ENCODE measurements at places on chromosomes 4 and X.

DNA sequence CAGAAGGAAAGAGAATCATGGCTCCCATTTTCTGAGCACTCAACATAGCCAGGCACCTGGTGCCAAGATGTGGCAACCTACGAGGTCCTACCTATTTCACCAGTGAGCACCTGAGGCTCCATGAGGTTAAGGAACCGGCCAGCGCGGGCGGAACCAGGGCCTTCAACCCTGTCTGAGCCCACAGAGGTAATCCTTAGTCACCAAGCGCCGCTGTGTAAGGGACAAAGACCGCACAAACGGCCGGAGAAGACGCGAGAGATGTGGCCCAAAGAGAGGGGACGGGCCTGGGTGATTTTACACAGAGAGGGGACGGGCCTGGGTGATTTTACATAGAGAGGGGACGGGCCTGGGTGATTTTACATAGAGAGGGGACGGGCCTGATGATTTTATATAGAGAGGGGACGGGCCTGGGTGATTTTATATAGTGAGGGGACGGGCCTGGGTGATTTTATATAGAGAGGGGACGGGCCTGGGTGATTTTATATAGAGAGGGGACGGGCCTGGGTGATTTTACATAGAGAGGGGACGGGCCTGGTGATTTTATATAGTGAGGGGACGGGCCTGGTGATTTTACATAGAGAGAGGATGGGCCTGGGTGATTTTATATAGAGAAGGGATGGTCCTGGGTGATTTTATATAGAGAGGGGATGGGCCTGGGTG lies 114.2 kb downstream of the SMIM20 start:
- no peak for DNase-seq

- no peak for DNase-seq
Measured at GRCh38 chr4:53147197-53147596, 218.7 kb downstream of the SCFD2 start.

DNA sequence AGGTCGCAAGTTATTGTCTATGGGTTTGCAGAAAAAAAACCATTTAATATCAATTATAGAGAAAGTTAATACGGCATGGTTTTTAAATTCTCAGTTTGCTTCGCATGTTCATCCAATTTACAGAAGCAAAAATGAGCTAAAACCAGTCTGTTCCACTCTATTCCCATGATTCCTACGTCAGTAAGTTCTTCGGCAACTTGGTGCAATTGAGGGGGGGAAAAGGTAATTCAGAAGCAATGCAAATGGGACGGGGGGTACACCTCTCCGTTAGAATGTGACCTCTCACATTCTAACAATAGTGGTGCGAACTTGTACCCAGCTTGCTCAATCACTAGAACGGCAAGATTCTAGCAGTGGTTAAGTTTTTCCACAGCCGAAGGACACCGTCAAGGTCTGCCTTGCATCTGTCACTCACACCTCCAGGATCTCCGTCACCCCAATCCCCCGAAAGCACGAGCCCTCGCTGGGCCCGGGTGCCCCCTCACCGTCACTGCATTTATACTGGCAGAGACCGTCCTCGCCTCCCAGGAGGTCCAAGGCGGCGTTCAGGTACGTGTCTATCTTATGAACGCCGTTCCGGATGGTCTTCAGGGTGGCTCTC lies 653 bp downstream of the PLA2G12A start:
- DNase-seq, result no peak

DNA sequence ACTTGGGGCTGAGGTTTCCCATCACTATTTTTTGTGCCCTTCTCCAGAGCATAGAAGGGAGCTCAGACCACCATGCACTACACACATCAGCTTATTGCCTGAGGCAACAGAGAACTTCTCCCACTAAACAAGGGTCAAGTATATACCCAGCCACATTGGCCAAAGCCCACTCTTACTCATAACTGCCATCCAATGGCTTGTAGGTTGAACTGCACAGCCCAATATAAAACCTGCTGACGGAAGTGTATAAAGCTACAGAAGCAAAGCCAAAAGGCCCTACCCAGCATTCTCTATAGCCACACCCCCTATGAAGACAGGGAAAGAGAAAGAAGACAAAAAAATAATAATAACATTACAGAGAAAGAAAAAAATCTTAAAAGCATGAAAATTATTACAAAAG lies 139.7 kb downstream of the LRBA start:
- no peak for DNase-seq

GRCh38 chr4:16775411-16776154 lies 122.9 kb downstream of the LDB2 start:
- no peak for DNase-seq

GRCh38 chrX:55919367-55920221 lies 202.0 kb downstream of the RRAGB start:
- peak; percentile 63 for DNase-seq

DNA sequence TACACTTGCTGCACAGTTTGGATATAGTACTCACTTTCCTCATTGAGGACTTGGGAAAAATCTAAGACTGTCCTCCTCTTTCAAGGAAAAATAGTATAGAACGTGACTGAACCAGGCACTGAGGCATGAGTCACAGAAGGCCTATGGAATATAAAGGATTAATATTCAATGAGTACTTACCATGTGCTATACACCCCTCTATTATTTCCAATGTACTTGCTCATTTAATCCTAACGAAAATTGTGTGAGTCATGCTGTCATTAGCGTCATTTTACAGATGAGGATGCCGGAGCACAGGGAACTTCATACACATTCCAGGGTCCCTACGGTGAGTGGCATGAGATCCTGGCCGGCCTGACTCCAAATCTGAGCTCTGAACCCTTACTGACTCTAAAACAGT lies 2136.2 kb upstream of the TENM3 start:
- DNase-seq, result no peak

DNA sequence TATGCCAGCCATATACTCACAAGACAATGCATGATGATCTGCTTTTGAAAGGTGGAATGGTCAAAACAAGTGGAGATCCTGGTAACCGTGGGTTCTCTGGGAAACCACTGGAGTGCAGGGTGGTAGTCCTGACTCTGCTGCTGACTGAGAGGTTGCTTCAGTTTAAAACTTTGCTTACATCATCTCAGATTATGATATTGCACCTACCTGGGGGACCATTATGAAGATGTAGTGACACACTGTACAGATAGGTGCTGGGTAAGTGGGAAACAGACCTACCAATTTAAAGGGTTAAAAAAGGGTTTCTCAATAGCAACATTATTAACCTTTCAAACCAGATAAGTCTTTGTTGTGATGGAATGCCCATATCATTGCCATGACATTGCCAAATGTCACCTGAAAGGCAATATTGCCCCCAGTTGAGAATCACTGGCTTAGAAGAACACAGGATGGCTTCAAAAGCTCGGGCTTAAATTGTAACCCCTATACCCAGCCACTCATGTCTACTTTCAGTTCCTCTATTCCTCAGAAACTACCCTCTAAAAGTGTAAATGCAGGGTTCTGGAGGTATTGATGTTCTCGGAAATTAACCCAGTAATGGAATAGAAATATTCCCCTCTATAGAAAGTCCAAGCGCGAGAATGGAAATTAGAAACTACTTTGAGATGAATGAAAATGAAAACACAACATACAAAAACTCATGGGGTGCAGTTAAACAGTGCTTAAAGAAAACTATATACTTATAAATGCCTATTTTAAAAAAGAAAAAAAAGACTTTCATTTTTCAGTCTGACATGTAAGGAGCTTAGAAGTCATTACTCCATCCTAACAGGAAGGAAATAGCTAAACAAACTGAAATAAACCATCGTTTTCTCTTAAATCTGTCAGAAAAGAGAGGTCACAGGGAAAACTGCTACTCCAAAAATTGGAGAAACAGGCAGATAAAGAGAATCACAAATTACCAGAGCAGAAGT lies 65.8 kb downstream of the ARHGEF6 start:
- DNase-seq, result peak; percentile 61

DNA sequence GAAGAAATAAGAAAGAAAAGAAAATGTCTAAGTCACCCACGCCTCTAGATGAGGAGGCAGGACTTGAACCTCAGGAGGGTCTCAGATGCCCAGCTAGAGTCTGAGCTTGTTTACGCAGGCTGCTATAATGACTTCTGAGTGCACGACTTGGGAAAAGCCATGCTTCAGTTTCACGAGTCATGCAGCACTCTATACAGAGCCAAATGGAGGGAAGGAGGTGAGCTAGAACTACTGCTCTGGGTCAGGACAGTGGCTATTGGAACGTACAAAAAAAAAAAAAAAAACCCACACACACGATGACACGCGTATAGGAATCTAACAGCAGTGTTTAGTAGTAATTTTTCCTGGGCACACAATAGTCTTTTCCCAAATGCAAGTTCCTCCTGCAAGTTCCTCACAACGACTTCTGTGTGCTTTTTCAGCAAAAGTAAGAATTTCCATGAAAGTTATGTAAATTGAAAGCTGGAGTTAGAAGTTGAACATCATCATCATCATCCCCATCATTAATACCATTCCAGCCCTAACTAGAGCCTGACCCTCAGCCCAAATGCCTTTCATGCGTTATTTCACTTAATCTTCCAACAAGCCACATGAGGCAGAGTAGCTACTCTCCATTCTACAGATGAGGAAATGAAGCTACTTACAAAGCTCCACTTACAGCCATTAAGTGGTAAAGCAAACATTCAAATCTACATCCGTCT lies 36.6 kb downstream of the IRF2 start:
- DNase-seq, result no peak

DNA sequence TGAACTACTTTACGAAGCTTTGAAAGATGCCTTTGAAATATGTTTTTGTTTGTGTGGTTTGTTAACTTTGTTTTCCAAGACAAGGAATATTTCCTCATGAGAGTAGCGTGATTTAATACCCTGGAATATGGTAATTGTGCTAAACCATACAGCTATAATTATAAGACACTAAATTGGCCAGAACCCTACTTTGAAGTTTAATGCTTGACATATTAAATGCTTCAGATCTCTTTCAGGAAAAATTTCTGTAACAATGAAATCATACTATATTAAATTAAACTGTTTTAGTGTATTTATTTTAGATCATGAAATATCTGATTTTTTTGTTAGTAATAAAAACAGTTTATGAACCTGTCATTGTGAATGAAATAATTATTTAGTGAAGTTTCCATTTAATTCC lies 63.5 kb downstream of the DCLK2 start:
- DNase-seq, result no peak

- DNase-seq, result peak; percentile 31
Measured at GRCh38 chr4:9970399-9971011, 50.8 kb downstream of the SLC2A9 start.

Measured in naive B cell (primary cell).